ENCODE measurements at places on chromosomes 16 and 17. TPM values are rescaled to one million over a fixed set of nuclear protein-coding genes. Genes with fewer than 3 reads are reported as not detected.

C1QL1 gene
- polyA plus RNA-seq, result not detected

AGRP gene
- polyA plus RNA-seq, result not detected

ACSM2A gene
- polyA plus RNA-seq, result not detected

NLGN2 gene
- not detected for polyA plus RNA-seq

NFAT5 gene
- polyA plus RNA-seq, result 12.4 TPM

ALOX15B gene
- polyA plus RNA-seq, result not detected

TERB1 gene
- not detected for polyA plus RNA-seq

ZNF267 gene
- 17.0 TPM for polyA plus RNA-seq

GRCh38 chr17:41547921-41548843 lies 20.1 kb upstream of the KRT19 start:
- H3K36me3 ChIP-seq, result peaks cover 9% of the 10 kb centered on the region
- DNase-seq, result no peak
- H3K4me1 ChIP-seq, result peaks cover 12% of the 10 kb centered on the region
- no peak overlapping the region for H3K4me3 ChIP-seq
- H3K27me3 ChIP-seq, result peaks cover 49% of the 10 kb centered on the region
- no peak overlapping the region for H3K27ac ChIP-seq

DNA sequence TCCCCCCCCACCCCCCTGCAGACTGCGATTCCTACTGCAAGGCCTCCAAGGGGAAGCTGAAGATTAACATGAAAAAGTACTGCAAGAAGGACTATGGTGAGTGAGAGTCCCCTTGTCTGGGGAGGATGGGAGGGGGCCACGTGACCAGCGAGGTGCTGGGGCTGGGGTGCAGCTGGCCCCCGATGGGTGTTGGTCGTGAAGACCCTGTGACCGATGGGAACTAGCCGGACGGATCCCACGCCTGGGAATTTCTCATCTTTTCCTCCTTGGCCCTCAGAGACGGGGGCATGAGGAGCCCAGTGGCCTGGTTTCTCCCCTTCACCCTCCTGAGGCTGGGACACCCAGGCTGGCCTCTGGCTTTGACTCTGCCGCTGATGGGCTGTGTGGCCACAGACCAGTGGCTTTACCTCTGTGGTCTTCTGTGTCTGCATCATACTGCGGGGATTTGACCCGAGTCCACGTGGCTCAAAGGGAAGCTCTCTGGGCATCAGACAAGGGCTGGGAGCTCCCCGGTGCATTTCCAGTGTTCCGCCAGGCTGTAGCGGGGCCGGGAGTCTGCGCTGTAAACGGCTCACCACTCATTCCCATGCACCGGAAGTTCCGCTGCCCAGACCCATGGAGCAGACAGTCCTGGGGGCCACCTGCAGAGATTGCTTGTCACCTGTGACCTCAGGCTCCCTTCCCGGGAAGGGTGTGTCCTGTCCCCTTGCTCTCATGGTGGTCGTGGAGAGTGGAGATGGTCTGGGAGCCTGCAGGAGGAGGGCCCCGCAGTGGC lies 200.0 kb downstream of the NTN1 start:
- H3K27ac ChIP-seq, result peak overlapping the region; percentile 25
- no peak for DNase-seq
- no peaks in the 10 kb centered on the region for H3K4me1 ChIP-seq
- H3K4me3 ChIP-seq, result no peak overlapping the region
- no peaks in the 10 kb centered on the region for H3K27me3 ChIP-seq

DNA sequence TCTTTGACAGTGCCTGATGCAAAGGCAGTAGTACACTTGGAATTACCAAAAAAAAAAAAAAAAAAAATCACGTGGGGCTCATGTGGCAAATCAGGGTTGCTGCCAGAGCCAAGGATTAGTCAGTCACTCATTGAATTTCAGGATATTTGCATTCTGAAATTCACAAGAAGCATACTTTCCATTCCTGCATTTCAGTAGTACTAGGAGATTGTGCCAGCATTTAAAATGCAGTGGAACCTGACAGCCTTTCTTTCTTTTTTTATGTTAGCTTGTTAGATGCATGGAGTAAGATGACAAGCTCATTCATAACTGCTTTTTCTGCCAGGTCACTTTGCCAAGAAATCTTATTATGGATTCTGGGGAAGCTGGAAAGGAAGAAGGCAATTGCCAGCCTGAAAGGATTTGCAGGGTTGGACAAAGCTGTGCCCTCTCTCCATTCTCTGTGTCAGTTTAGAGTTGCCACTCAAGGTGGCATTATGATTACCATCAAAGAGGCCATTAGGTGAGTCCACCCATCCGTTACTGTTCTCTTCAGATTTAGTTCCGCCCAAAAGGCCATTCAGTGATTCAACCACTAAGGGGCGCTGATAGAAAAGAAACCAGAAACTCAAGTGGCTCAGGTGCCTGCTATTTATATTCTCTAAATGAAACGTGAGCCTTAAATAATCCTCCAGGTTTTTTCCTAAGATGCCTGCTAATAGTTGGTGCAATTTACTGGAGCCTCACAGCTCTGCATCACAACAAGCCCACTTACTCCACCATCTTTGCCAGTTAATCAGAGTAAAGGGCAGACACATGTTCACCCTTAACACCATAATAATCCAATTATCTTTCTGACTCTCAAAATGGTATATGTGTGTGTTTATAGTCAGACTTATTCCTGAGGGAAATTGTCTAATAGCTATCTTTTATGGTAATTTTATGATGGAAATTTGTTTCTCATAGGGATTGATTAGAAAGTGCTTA lies 59.0 kb downstream of the TANGO6 start:
- no peak overlapping the region for H3K27ac ChIP-seq
- no peak overlapping the region for H3K4me3 ChIP-seq
- no peak for DNase-seq

GRCh38 chr16:15765880-15766279 lies 90.9 kb downstream of the MYH11 start:
- DNase-seq, result peak; percentile 59
- peaks cover 13% of the 10 kb centered on the region for H3K27me3 ChIP-seq

- H3K27ac ChIP-seq, result no peak overlapping the region
- H3K27me3 ChIP-seq, result peaks cover 39% of the 10 kb centered on the region
- no peaks in the 10 kb centered on the region for H3K4me1 ChIP-seq
- DNase-seq, result no peak
- H3K36me3 ChIP-seq, result no peaks in the 10 kb centered on the region
These were observed 46.4 kb downstream of the DNAH3 start for GRCh38 chr16:21103941-21104860.

- H3K36me3 ChIP-seq, result no peaks in the 10 kb centered on the region
- no peak overlapping the region for H3K27ac ChIP-seq
- H3K27me3 ChIP-seq, result no peaks in the 10 kb centered on the region
- no peak for DNase-seq
- H3K4me1 ChIP-seq, result peaks cover 46% of the 10 kb centered on the region
- no peak overlapping the region for H3K4me3 ChIP-seq
These were observed 93.4 kb downstream of the KANSL1 start for GRCh38 chr17:46099865-46100264.

DNA sequence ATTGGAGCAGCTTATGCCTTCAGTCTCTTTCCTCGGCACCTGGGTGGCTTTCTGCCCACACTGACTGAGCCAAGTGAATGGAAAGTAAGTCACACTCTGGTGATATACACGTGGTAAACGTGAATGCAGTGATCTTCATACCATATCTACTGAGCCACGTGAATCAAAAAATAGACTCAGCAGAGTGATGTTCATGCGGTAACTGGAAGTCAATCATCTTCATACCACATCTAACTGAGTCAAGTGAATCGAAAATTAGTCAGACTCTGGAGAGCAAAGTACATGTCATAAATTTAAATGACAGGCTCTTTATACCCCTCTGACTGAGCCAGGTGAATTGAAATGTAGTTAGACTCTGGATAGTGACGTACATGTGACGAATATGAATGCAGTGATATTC lies 47.1 kb upstream of the ARL4D start:
- H3K27me3 ChIP-seq, result no peaks in the 10 kb centered on the region
- H3K36me3 ChIP-seq, result peaks cover 44% of the 10 kb centered on the region
- H3K4me1 ChIP-seq, result no peaks in the 10 kb centered on the region
- H3K4me3 ChIP-seq, result no peak overlapping the region

GRCh38 chr16:9092282-9092977 lies 986 bp downstream of the HAPSTR1 start:
- H3K4me3 ChIP-seq, result peak overlapping the region; percentile 100
- H3K4me1 ChIP-seq, result peaks cover 39% of the 10 kb centered on the region
- H3K27ac ChIP-seq, result peak overlapping the region; percentile 99

GRCh38 chr17:30558686-30559545 lies 81.7 kb downstream of the GOSR1 start:
- H3K4me1 ChIP-seq, result peaks cover 3% of the 10 kb centered on the region
- H3K27me3 ChIP-seq, result no peaks in the 10 kb centered on the region
- H3K36me3 ChIP-seq, result no peaks in the 10 kb centered on the region
- H3K4me3 ChIP-seq, result no peak overlapping the region

- no peaks in the 10 kb centered on the region for H3K4me1 ChIP-seq
- H3K4me3 ChIP-seq, result no peak overlapping the region
- H3K27me3 ChIP-seq, result peaks cover 4% of the 10 kb centered on the region
- H3K27ac ChIP-seq, result no peak overlapping the region
- DNase-seq, result no peak
These were observed 133.3 kb downstream of the TMEM132E start for GRCh38 chr17:34712481-34713195.

GRCh38 chr17:6380915-6381438 lies 53.9 kb downstream of the AIPL1 start:
- no peak overlapping the region for H3K27ac ChIP-seq
- no peaks in the 10 kb centered on the region for H3K4me1 ChIP-seq
- no peak overlapping the region for H3K4me3 ChIP-seq
- peaks cover 62% of the 10 kb centered on the region for H3K27me3 ChIP-seq
- DNase-seq, result no peak

DNA sequence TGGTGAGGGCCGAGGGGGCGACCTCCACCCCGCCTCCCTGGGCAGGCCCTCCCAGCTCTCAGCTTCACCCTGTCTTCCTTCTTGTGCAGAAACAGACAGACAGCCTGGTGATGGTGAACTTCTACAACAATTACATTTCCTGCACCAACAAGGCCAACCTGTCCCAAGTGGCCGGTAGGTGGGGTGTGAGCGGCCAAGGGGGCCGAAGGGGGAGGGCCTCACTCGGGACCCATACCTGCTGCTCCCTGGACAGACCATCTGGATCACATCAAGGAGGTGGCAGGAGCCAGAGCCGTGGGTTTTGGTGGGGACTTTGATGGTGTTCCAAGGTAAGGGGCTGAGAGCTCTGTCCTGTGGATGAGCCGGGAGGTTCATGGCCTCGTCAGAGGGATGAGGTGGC lies 20.1 kb downstream of the CHMP1A start:
- peaks cover 12% of the 10 kb centered on the region for H3K4me1 ChIP-seq
- H3K36me3 ChIP-seq, result no peaks in the 10 kb centered on the region
- H3K27me3 ChIP-seq, result no peaks in the 10 kb centered on the region
- H3K27ac ChIP-seq, result no peak overlapping the region
- DNase-seq, result no peak
- H3K4me3 ChIP-seq, result no peak overlapping the region

All from naive B cell (primary cell).